ENCODE measurements at places on chromosomes 7 and 10.

- DNase-seq: no peak
These were observed 135.9 kb downstream of the ITGB8 start for GRCh38 chr7:20466543-20467021.

DNA sequence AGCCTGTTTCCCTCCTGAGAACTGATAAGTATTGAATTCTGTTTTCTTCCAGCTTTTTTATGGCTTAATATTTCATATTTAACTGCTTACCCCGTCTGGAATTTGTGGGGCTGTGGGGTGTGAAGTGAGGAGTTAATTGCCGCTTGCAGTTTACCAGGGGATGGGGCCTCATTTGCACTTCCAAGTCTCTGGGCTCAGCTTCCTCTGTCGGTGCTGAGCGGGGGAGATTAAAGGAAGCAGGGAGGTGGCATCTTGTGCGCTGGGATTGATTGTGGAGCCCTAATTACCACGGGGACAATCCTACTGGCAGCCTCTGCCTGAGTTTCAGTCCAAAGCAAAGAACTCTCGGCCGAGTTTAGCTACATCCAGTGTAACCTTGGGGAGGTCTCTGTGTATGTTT, 33.4 kb downstream of the ELFN1 start:
- DNase-seq: no peak

GRCh38 chr7:137130751-137131158, 212.8 kb downstream of the PTN start:
- DNase-seq: no peak

GRCh38 chr10:69449841-69450240, 1.4 kb upstream of the TSPAN15 start:
- peak; percentile 85 for DNase-seq

DNA sequence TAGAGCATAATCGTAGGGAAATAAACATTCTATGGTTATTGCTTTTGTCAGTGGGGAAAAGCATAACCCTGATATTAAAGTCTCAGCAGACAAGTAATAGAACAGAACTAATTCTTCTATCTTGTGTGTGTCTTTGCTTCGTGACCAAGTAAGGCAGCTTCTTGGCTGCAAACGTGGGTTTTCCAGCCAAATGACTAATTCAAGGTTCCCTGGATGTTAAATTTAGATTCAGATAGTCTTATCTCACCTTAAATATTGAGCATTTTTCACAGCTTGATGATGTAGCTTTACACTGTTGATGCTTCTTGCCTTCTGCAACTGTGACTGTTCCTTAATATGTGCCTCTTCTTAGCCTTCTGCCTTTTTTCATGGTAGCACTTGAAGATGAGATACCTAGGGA, 113.0 kb downstream of the EXOC4 start:
- no peak for DNase-seq

- DNase-seq: no peak
These were observed 22.4 kb downstream of the RHOBTB1 start for GRCh38 chr10:60921633-60922032.

DNA sequence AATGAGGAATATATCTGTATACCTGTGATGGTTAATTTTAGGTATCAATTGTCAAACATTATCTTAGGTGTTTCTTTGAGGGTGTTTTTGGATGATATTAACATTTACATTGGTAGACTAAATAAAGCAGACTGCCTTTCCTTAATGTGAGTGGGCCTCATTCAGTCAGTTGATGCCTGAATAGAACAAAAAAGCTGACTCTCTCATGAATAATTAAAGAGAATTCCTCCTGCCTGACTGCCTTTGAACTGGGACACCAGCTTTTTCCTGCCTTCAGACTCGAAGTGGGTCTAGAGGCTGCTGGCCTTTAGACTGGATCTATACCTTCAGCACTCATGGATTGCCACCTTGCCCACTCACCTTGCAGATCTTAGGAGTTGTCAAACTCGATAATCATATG, 117.9 kb upstream of the TMEM168 start:
- no peak for DNase-seq

DNA sequence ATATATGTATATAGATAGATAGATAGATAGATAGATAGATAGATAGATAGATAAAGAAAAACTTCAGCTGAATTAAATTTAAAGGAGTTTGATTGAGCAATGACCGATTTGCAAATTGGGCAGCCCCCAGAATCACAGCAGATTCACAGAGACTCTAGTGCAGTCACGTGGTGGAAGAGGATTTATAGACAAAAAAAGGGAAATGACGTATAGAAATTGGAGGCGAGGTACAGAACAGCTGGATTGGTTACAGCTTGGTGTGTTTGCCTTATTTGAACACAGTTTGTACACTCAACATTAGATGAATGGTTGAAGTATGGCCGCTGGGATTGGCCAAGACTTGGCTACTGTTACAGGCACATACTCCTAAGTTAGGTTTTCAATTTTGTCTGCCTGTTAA, 8.2 kb upstream of the PODXL start:
- no peak for DNase-seq

GRCh38 chr7:93884541-93884940, 6.0 kb downstream of the TFPI2 start:
- DNase-seq: no peak

GRCh38 chr10:44378626-44379025, 6.3 kb downstream of the CXCL12 start:
- DNase-seq: no peak

DNA sequence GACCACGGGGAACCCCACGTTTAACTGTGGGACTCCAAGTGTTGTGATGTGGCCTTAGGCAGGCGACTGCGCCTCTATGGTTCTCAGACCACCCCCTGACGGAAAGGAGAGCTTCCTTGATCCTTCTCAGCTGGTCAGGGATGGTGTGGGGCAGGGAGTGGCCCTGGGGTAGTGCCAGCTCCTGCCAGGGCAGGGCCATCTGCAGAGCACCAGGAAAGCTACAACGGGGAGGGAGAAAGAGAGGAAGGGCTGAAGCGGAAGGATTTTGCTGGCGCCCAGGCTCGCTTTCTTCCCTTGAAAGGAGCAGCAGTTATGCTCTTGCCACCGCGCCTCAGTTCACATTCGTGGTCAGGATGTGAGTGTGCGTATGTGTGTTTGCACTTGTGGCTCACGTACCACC, 74.9 kb upstream of the PCBD1 start:
- DNase-seq: no peak

DNA sequence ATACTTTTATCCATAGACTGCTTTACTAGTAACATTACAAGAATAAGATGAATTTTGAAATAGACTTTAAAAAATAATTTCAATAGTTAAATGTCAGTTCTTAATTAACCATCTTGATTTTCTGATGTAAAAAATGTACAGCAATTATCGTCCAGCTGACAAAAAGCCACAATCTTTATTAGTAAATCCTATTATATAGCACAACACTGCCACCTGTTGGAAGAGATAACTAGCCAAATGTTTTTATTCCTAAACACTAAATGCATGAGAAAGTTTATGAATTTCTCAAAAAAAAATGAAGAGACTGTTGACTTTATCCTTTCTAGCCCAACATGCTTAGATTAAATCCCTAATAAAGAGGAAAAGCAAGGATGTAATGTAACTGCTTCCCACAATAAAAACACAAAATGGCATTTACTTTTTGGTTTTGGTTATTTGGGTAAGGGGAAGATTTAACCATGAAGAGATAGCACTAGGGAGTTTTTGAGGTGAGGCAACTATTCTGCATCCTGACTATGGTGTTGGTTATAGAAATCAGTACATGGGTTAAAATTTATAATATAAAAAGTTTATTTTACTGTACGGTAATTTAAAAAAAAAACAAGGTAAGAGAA, 8.0 kb downstream of the COA1 start:
- DNase-seq: peak; percentile 28

GRCh38 chr7:157434701-157435100, 97.9 kb downstream of the DNAJB6 start:
- DNase-seq: no peak

GRCh38 chr10:114679552-114679951, 21.5 kb upstream of the ABLIM1 start:
- no peak for DNase-seq

DNA sequence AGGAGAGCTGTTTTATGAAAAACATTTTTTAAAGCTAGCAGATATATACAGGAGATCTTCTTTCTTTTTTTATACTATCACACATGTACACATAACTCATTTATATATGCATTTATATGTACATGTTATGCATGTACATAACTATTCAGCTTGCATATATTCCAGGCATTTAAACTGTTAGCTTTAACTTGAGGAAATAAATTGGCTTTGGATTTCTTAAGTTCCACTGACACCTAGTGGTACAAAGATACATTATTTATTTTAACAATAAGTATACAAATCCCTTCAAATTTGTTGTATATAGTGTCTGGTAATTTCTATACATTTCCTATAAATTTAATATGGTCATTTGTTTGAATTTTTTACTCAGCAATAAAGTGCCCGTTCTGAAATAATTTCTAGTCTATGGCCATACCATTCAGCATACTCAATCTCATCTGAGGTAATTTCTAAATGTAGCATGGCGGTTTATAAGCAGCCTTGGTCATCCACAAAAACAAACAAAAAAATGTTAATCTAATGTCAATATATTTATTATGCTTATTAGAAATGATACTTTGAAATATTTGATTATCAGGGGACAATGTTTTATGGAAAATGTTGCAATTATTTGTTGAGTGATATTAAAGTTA, 11.6 kb downstream of the ZDHHC6 start:
- DNase-seq: no peak

DNA sequence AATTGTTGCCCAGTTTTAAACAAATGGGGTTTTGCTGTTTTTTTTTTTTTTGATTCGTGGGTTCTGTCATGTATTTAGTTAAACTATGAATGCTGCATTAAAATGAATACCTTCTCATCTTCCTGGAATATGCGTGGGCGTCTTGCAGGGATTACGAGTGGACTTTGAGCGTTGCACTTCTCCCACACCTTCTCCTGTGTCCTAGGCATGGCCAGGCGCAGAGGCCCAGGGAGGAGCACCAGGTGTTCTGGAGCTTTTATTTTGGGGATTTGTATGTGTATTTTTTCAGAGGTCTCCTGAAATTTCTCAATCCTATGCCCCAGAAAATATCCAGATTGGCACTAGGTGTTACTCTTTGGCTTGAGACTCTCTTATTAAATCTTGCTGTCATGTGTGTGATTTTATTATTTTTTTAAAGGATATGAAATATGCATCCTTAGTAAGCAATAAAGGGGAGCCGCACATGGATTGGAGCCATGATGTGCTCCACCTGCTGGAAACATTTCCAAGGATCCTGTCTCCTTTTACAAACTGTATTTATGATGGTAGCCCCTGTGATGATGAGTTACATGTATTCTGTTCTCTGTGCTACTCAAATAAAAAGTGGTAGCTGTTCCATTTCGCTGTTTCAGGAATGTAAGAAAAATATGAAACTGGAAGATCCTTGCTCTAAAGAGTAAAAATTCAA, 482.2 kb upstream of the KLF6 start:
- peak; percentile 19 for DNase-seq

DNA sequence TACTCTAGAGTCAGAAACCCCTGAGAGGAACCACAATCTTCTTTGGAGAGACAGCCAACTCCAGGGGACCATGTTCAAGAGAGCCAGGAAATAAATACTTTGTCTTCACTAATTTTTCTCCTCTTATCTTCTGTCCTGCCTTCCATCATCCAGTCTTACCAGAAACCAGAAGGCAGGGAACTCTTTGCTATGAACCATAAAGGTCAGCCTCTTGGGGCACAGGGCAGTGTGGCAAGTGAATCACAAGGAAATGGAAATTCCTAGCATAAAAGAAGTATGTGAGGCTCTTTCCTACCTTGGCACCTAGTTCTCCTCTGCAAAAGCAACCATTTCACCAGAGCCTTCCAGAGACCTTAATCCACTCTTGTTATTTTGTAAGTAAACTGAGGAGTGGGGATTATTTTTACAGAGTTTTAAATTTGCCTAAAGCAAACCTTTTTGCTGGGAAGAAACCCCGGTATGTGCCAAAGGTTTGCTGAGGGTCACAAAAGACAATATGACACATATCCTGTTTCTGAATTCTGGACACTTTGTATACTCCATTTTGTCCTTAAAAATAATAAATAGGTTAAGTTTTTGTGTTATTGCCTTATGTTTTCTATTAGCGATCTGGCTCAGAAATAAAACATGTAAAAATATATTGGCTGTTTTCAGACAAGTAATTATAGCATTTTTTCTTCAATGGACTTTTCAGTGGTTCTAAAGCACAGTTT, 87.1 kb downstream of the ADAM22 start:
- no peak for DNase-seq

DNA sequence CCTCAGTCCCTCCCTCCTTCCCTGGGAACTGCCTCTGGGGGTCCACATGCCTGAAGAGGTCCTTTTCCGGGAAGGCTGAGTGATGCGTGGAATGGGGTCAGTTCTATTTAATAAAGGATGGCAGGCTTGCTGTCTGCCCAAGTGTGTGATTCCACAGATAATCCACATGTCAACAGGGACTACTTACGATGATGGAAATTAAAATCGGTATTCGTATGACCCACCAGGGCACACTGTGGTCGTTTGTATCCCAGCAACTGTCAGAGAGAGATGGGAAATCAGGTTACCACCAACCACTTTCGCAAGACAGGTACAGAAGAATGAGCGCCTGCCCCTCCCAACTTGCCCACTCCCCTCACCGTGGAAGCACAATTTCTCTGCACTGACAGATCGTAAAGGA, 110.3 kb downstream of the VIPR2 start:
- DNase-seq: no peak

GRCh38 chr7:18208921-18209320, 181.3 kb upstream of the PRPS1L1 start:
- DNase-seq: no peak

- no peak for DNase-seq
These were observed 25.3 kb upstream of the NEBL start for GRCh38 chr10:20922451-20922850.

GRCh38 chr10:109894516-109894915, 28.8 kb downstream of the XPNPEP1 start:
- no peak for DNase-seq

- no peak for DNase-seq
These were observed 86.6 kb downstream of the COL28A1 start for GRCh38 chr7:7449055-7449454.

- DNase-seq: peak; percentile 66
These were observed 855 bp upstream of the PALD1 start for GRCh38 chr10:70477661-70478162.

GRCh38 chr10:129864601-129865126, 99.4 kb downstream of the EBF3 start:
- DNase-seq: no peak

DNA sequence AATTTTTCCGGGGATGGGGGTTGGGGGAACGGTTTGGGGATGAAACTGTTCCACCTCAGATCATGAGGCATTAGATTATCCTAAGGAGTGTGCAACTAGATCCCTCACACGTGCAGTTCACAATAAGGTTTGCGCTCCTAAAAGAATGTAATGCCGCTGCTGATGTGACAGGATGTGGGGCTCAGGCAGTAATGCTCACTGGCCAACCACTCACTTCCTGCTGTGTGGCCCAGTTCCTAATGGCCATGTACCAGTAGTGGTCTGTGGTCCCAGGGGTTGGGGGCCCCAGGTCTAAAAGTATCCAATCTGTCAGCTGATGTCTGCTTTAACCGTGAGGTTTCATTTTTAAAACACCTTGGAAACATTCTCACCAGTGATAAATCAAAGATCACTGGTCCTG, 2.2 kb downstream of the STN1 start:
- DNase-seq: no peak

GRCh38 chr7:21084286-21084685, 297.6 kb upstream of the SP8 start:
- DNase-seq: no peak

GRCh38 chr10:86217371-86218080, 149.1 kb downstream of the GRID1 start:
- no peak for DNase-seq

GRCh38 chr10:72616716-72617115, 9.2 kb downstream of the MICU1 start:
- DNase-seq: no peak
